ENCODE measurements at places on chromosomes 2 and 18.

- DNase-seq, result no peak
These were observed at the start of gene CBLN2 for GRCh38 chr18:72544092-72544886. Gene CBLN2, minus strand, starts transcription at chr18:72544342. Its CDS starts 2,182 bp downstream, at chr18:72542160.

DNA sequence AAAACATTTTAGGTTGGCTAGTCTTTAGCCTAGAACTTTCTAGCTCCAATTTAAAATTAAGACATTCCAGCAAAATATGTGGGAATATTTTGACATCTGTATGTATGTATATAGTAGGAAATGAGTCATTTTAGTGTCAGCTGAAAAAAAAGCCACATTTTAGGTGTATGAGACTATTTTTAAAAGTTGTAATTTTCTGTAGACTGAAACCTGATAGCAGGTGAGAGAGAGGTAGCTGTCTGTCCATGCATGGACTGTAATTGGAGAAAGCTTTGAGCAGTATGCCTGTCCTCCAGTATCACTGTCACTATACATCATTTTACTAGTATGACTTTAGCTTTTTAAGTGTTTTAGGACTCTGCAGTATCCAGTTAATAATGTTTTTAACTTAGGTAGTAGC lies 26.1 kb upstream of the PPP1R1C start:
- DNase-seq, result no peak

GRCh38 chr2:54310961-54311360 lies 54.9 kb upstream of the TSPYL6 start:
- no peak for DNase-seq

DNA sequence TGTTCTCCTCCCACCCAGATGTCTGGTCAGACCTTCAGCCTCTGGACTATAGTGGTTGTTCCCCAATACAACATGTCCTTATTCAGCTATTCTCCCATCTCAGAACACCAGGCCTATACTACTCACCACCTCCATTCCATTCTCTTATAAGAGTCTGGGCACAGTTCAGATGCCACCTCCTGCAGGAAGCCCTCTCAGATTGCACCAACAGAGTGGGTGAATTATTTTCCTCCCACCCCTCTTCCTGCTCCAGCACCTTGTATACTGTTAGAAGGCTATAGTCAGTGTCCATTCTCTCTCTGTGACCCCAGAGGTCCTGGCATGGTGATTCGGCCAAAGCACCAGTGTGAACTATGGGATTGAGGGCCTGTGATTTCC lies 204.6 kb downstream of the GLI2 start:
- DNase-seq, result no peak

DNA sequence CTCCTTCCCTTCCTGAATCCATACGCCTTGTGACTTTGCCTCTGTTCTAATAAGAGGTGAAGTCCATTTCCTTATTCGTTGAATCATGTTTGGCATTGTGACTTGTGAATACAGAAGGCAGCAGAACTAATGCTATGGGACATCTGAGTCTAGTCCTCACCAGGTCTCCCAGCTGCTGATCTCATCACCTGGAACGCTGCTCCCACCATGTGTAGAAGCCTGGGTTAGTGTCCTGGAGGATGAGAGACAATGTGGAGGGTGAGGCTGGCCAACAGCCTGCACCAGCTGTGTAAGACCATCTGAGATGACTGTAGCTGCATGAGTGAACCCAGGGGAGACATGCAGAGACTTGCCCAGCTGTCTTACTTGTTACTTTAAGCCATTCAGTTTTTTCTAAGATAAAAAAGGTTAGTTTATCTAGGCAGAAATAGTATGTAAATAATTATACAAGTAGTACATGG lies 3.5 kb upstream of the HAAO start:
- DNase-seq, result no peak

DNA sequence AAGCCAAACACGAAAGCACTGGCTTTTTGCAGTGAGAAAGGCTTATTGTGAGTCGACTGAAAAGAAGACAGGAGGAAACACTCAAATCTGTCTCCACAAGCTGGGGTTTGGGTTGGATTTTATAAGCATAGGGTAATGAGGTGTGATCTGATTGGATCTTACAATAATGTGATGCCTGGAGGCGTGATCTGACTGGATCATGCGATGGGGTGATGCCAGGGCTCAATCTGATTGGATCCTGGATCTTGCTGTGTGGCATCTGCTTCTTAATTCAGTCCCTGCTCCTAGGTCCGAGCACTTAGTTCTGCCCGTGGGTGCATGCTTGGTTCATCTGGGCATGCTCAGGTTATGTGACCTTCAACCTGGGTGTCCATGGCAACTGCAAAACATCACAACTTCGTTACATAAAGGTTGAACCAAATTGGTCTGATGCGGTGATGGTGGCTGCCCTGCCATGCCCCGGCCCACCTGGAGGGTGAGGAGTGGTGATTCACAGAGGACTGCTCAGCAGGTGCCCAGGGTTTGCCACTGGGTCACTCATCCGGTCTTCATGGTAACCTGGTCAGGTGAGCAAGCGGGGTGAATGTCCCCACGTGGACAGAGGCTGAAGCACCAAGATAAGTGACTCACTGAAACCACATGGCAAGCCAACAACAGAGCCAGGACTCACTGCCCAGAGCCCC lies 111.0 kb downstream of the KCNF1 start:
- no peak for DNase-seq
